ENCODE measurements at places on chromosomes 13 and 19. TPM values are rescaled to one million over a fixed set of nuclear protein-coding genes. Genes with fewer than 3 reads are reported as not detected.

Gene RNF113B
- total RNA-seq = not detected

Gene CHST8
- total RNA-seq = 0.28 TPM

Gene OR7C1
- total RNA-seq = not detected

Gene PDCD2L
- 36.4 TPM for total RNA-seq

Gene PDX1
- total RNA-seq = 3.4 TPM

Gene CD209
- not detected for total RNA-seq

Gene CGB1
- not detected for total RNA-seq

Gene HCN2
- 15.1 TPM for total RNA-seq

Gene FCHO1
- 1.1 TPM for total RNA-seq

Gene FXYD3
- not detected for total RNA-seq

Gene MAST1
- 3.1 TPM for total RNA-seq

Gene ZSCAN5C
- total RNA-seq = not detected

Gene HPN
- 0.08 TPM for total RNA-seq

Gene RAX2
- total RNA-seq = not detected

Data from Panc1 (cell line).